ENCODE measurements at places on chromosomes 5 and 9.

DNA sequence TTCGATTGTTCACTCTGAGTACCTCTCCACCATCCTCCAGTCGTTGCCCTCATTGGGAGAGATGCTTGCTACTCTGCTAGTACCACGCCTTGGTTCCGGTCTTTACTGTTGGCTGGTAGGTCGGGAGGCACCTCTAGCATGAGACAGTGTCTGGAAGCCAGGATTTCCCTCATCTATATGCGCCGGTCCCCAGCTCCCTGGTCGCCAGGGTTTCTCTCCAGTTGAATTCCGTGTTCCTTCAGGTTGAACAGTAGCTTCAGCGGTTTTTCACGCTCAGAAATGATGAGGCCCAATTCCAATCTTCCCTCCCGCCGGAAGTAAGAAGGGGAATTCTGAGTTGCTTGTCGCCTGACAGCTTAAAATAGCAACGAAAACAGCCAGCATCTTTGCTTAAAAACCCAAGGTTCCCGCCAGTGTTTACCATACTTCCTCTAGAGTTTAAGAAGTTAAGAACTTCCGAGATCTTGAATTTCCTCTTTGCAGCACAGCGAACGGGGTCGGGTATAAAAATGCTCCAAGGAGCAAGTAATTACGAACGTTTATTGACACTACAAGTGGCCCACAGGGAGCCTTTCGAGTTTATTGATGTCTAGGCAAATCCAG is 1.3 kb upstream of the ST8SIA4 start:
- DNase-seq: no peak

DNA sequence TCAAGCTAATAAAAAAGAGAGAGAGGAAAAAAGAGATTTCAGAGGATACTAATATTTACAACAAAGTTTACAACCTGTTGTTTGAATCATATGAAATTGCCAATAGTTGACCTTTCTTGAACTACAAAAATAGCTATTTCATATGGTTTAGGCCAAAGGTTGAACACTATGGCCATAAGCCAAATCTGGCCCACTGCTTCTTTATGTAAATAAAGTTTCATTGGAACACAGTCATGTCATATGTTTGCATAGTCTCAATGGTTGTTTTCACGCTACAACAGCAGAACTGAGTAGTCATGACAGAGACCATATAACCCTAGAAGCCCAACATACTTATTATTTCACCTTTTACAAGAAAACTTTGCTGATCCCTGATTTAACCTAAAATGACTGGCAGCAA is 20.9 kb downstream of the SEMA5A start:
- no peak for DNase-seq

DNA sequence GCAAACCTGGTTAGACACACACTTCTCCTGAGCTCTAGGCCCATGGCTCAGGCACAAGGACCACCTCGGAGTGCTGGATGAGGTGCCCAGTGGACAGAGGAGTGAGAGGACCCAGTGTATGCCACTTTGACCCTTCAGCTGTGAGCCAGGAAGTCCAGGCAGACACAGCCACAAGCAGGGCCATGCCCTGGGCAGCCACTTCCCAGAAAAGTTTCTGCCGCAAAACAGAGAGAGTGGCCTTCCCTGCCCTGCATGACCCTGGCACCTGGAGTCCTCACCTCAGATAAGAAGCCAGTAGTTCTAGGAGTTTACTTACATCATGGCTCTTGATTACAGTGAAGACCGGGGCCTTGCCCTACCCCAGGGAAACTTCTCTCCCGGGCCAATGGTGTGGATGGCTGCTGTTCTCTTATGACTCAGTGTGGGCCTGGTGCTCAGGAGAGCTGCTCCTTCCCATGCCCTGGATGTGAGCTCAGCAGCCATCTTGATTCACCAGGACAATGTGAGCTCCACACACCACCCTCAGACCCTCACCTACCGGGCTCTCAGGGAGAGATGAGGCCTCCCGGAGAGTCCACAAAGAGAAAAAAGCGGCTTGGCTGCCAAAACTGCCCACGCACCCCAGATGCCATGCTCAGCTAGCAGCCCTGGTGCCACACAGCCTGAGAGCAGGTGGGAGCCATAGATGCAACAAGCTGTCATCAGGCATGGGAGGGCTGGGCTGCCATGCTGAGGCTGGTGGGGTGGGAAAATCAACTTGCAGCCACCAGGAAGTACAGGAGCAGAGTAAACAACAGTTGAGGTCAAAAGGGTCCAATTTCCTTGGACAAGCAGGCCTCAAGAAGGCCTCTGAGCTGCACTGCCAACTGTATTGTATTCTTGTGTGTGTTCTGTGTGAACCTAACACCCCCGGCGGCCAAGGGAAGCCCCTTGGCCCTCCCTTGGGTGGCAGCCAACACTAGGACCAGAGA is 11.7 kb upstream of the IRF1 start:
- DNase-seq: no peak

DNA sequence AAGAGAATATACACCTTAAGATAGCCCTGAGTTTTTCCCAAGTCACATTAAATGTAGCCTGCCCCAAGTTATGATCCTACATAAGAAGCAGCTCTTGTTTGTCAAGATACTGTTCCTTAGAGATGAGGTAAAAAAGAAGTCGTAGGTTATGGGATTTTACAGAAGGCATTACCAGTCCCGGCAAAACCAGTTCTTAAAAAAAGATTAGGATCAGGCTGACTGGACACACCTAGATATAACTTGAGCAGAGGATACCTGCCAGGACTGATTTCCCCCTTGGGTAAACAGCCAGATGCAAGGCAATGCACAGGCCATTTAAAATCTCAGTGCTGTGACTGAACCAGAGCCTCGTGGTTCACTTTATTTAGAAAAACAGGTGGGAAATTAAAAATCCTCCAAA is 14.1 kb upstream of the SEMA5A start:
- DNase-seq: no peak

- peak; percentile 35 for DNase-seq
Measured at GRCh38 chr5:109759306-109759705, 69.6 kb downstream of the MAN2A1 start.

DNA sequence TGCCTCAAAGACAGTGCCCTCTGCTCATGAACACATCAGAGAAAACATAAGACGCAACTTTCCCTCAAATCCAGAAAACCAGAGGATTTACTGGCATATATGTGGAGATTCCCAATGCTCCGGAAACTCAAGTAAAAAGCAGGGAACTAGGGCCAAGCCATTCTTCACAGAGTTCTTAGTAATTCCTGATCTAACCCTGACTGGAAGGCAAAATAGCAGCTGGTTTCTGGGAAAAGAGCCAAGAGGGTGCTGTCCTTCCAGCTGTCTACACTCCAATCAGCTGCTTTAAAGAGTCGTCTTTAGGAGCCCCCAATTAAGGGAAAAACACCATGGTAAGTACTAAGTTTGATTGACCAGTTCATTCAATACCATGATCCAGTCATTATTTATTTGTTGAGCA is 49.6 kb downstream of the GNA14 start:
- peak; percentile 40 for DNase-seq

DNA sequence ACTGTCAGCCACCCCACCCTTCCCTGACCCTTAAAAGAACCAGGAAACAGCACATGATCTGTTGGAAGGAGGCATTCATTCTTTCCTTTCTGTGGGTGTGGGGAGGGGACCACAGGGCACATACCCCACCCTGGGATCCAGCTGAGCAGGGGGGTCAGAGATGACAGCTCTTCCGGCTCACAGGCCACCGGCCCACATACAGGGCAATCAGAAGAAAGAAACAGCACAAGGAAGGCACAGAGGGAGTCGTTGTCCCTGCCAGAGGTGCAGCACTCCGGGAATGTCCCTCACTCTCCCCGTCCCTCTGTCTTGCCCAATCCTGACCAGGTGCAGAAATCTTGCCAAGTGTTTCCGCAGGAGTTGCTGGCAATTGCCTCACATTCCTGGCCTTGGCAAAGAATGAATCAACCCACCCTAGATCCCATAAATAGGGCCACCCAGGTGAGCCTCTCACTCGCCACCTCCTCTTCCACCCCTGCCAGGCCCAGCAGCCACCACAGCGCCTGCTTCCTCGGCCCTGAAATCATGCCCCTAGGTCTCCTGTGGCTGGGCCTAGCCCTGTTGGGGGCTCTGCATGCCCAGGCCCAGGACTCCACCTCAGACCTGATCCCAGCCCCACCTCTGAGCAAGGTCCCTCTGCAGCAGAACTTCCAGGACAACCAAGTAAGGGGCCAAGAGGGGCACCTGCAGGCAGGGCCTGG is at the start of gene LCN2:
Gene LCN2 (plus strand): TSS at position 453 of the 701 bp plus-strand sequence. CDS start 73 bp downstream, at position 526.
- no peak for DNase-seq

- no peak for DNase-seq
Measured at GRCh38 chr5:127839496-127840197, 136.5 kb downstream of the CCDC192 start.

DNA sequence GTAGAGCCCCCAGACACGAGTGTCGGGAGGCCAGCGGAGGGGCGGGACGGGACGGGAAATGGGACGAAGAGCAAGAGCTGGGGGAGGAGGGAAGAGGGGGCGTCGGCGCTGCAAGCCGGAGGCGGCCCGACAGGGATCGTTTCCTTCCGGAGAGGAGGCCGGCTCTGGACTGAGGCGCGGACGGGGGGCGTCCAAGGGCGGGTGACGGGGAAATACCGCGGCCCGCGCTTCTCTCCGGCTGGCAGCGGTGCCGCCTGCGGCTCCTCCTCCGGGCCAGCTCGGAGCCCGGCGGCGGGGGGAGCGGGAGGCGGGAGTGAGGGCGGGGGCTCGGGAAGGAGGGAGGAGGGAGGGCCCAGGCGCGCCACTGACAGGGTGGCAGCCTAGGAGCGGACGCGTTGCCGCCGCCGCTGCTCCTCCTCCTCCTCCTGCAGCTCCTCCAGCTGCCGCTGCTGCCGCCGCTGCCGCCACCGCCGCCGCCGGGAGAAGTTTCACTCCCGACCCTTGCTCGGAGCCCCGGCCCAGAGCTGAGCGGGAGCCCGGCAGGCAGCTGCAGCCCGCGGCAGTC is at the start of gene CHSY3:
Gene CHSY3 (plus strand): TSS at position 364 of the 565 bp plus-strand sequence.
- DNase-seq: peak; percentile 86

GRCh38 chr9:98552331-98552730 is 156.4 kb downstream of the GABBR2 start:
- DNase-seq: no peak

- DNase-seq: no peak
Measured at GRCh38 chr9:74407166-74407565, 90.0 kb upstream of the RORB start.

DNA sequence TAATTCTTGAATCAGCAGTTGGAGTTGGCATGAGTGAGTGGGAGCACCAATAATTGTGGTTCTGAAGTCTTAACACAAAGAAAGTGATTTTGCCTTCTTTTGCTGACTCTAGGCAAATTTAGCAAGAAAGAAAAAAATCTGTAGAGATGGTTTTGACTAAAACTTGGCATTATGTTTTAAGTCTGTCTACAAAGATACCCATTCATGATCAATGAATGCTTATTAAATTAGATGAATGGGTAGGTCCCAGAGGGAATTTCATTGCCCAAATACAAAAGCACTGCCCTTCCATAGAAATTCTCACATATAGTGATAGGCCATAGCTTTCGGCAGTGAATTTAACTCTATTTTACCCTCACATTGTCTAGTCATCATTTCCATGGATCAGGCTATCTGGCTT is 428.6 kb upstream of the ADAMTSL1 start:
- DNase-seq: no peak

GRCh38 chr5:64700765-64701164 is 10.5 kb downstream of the SHISAL2B start:
- DNase-seq: no peak

- DNase-seq: no peak
Measured at GRCh38 chr9:25205285-25205684, 473.0 kb downstream of the TUSC1 start.

- peak; percentile 35 for DNase-seq
Measured at GRCh38 chr9:124218438-124218982, 39.2 kb upstream of the NEK6 start.

DNA sequence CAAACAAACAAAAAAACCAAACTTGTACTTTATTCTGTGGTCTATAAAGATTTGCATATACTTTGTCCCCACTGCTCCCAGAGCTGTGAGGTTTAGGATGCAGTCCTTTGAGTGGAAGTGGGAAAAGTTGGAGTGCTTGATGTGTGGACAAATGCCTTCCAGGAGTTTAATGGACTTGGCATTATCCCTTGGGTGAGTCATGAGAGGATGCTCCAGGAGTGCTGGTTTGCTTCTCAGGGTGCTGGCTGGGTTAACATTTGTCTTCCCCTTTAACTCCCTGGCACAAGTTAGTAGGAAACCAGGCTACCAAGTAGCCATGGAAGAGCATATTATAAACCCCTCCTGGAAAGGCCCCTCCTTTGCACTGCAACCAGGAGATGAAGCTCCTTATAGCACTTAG is 417.4 kb upstream of the RIOK2 start:
- no peak for DNase-seq

GRCh38 chr5:146704949-146705665 is 173.4 kb downstream of the PPP2R2B start:
- DNase-seq: no peak

DNA sequence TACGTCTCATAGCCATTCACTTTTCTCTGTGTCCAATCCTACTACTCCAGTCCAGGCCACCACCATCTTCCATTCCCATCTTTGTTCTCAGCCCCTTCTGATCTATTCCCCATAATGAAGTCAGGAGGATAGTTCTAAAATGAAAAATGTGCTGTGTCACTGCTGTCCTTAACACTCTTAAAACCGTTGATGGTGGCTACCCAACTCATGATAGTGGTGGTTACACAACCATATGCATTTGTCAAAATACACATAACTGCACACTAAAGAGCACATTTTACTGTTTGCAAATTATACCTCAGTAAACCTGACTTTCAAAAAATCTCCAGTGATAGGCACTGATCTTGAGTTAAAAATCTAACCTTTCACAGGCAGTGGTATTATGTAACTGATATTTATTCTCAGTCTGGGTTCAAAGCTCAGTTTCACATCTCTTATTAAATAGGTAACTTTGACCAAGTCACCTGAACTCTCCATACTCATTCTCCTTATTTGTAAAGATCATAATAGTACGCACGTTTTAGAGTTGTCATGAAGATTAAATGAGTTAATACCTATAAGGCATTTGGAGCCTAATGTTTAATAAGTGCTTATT is 24.6 kb upstream of the ADRB2 start:
- DNase-seq: no peak

DNA sequence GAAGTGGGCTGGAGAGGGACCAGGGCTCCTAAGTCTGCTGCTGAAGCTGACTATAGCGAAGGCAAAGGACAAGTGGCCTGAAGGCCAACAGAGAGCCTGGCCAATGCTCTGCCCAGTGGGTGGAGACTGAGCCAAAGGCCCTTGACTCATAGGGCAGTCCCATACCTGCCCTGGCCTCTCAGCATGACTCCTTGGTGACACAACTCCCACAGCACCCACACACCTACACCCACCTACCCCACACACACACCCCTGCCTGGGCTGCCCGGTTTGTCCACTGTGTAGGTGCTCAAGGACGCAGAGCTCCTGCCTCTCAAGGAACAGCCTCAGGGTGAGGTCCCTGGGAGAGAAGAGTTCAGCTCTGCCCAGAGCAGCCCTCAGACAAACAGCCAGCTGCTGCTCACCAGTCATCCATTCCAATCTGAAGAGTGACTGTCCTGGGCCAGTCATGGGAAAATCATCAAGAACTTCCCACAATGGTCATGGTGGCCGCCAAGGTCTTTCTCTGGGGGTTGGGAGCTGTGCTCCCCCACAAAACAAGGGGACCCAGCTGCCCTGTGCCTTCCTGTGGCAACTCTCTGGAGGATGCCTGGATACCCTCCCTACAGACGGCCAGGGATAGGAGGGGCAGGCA is 5.0 kb downstream of the TNIP1 start:
- no peak for DNase-seq
